ENCODE measurements at places on chromosomes 4 and X. TPM values are rescaled to one million over a fixed set of nuclear protein-coding genes. Genes with fewer than 3 reads are reported as not detected.

DNA sequence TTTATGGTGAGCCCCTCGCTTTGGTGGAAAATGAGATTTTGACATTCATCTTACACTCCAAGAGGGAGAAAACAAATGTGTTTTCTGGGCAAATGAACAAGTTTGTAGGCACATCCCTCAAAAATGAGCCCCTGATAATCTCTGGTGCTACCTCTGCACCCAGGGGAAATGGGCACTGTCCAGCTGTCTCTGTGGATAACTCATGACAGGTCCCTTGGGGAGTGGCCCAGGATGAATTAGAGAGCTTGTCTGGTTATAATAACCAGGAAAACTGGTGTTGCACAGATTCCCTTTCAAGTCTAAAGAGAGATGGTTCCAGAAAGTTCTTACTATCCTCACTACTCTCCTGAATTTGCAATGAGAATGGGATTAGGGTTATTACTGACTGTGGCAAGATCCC is 7.5 kb downstream of the RASL11B start:
- H3K36me3 ChIP-seq, result no peaks in the 10 kb centered on the region
- no peaks in the 10 kb centered on the region for H3K27me3 ChIP-seq
- H3K27ac ChIP-seq, result no peak overlapping the region

DNA sequence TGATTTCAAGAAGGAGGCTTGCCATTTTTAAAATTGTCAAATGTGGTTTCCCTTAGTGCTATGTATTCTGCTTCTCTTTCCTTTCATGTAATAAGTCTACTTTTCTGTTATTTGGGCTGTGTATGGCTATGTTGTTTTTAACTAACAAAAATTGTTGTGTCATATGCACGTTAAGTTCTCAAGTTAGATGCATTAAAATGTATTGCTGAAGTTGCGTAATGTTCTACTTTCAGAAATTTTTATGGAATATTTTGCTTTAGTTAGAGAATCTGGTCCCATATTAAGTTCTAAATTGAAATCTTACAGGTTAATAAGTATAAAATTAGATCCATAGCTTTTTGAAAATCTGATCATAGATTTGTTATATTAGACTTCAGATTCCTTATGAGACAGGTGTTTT is 133.2 kb downstream of the TLL1 start:
- no peaks in the 10 kb centered on the region for H3K36me3 ChIP-seq
- H3K27ac ChIP-seq, result no peak overlapping the region
- H3K4me1 ChIP-seq, result no peaks in the 10 kb centered on the region

- H3K4me3 ChIP-seq, result no peak overlapping the region
- no peaks in the 10 kb centered on the region for H3K36me3 ChIP-seq
- no peak for DNase-seq
- no peak overlapping the region for H3K27ac ChIP-seq
- H3K4me1 ChIP-seq, result peaks cover 14% of the 10 kb centered on the region
- no peaks in the 10 kb centered on the region for H3K27me3 ChIP-seq
These were observed 73.7 kb upstream of the STIM2 start for GRCh38 chr4:26786916-26787315.

The ARL9 gene
- total RNA-seq, result 1.2 TPM

The HMX1 gene
- total RNA-seq, result not detected

DNA sequence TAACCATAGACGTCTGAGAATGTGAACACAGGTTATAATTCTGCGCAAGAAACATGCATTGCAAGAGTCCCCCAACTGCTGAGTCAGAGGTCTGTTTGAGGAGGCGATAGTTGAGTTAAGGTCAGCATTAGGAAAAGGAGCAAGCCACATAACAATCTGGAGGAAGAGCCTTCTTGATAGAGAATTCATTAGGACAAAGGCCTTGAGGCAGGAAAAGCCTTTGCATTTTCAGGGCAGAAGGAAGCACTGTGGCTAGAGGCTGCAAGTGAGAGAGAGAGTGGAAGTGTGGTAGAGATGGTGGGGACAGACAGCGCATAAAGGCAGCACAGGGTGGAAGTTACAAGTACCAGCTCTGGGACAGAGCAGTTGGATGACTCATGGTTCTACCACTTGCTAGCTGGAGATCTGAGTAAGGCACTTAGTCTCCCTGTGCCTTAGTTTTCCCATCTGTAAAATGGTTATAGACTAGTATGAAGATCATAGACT is 125.8 kb upstream of the LNX1 start:
- no peak overlapping the region for H3K27ac ChIP-seq
- peaks cover 11% of the 10 kb centered on the region for H3K4me1 ChIP-seq
- H3K36me3 ChIP-seq, result no peaks in the 10 kb centered on the region
- no peak overlapping the region for H3K4me3 ChIP-seq
- DNase-seq, result peak; percentile 40

DNA sequence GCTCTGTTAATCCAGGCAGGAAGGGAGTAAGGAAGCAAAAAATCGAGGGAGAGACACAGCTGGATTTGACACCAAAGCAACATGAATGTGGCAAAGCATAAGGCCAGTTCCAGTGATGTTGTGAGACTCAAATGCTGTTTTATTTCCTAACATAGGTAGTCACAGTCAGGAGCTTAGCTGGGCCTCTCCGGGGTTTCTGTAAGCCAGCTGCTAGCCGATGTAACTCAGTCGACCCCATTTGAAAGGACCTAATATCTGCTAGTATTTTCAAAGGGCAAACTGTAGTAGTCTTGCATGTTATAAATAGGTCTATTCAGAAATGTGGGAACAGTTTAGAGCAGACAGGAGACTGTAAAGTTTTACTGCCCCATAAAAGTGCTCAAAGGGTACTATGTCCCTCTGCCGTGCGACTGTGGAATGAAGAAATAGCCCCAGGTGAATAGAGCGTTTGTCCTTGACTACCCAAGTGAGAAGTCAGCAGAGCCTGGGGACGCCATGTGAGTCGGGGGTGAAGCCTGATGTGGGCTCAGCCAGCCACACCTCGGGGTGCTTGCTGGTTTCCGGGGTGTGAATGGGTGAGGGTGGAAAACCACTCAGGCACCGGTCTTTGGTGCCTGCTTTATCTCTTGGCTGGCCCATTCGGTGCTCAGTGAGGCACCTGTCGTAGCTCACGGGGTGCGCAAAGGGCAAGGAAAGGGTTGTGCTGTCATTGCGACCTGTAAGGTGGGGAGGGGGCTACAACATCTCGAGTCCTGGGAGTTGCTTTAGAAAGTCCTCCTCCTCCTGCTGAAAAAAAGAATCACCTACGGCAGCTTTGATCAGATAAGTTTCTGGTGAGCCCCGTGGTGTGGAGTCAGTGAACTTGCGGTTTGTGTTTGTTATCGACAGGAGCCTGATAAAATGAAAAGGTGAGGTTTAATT is 745 bp downstream of the TRIM2 start:
- H3K27me3 ChIP-seq, result no peaks in the 10 kb centered on the region
- peaks cover 21% of the 10 kb centered on the region for H3K4me1 ChIP-seq
- peak overlapping the region; percentile 24 for H3K4me3 ChIP-seq
- no peaks in the 10 kb centered on the region for H3K36me3 ChIP-seq
- no peak for DNase-seq

DNA sequence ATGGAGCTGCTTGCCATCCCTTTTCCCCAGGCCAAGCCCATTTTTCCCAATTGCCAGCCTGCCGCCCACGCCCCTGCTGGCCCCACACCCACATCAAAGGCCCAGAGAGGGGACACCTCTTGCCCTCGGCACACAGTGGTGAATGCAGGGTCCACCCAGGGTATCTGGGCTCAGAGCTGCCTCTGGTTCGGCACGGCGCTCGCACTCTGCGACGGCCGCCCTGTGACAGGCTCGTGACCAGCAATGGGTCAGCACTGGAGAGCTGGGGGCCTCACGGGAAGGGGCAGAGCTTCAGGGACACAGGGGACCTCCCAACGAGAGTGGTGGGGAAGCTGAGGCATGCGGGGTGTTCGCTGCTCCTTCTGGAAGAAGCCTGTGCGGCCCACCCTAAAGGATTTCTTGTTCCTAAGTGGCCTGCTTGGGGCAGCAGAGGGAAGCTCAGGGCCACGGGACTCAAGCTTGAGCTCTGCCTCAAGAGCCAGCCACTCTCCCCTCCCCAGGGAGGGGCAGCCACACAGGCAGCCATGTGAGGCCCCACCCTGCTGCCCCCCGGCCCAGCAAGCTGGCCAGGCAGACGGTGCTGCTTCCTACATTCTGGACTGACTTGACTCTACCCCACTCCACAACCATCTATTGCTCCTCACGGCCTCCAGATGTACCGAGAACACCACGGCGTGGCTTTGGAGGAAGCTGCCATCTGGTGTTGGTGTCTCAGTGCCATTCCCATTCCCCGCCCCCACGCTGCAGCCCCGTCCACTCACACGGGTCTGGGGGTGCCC is 73.7 kb downstream of the ABLIM2 start:
- no peak overlapping the region for H3K27ac ChIP-seq
- H3K27me3 ChIP-seq, result peaks cover 21% of the 10 kb centered on the region
- H3K4me1 ChIP-seq, result no peaks in the 10 kb centered on the region
- DNase-seq, result no peak
- H3K36me3 ChIP-seq, result no peaks in the 10 kb centered on the region

DNA sequence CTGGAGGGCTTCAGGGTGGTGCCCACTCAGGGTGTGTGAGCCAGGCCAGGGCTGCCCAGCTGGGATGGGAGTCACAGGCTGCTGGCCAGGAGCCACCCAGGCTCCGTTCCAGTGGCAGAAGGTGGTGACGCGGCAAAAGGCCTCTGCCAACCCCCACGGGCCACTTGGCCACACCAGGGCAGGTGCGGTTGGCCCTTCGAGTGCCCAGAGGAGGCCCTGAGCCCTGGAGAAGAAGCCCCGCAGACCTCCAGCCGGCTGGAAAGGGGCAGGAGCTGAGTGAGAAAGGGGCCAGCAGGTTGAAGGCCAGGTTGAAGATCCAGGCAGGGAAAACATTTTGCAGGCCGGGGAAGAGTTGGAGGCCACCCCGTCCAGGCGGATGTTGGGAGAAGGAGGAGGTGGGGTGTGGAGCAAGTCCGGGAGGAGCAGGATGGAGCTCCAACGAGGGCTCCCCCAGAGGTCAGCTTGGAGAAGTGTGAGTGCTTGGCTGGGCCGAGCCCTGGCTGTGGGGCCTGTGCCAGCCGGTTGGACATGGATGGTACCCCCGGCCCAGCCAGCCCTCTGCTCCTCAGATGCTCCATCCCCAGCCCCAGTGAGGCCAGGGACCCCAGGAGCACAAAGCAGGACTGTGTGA is 2.8 kb upstream of the CPLX1 start:
- no peak for DNase-seq
- H3K36me3 ChIP-seq, result no peaks in the 10 kb centered on the region
- no peak overlapping the region for H3K4me3 ChIP-seq
- H3K4me1 ChIP-seq, result no peaks in the 10 kb centered on the region

DNA sequence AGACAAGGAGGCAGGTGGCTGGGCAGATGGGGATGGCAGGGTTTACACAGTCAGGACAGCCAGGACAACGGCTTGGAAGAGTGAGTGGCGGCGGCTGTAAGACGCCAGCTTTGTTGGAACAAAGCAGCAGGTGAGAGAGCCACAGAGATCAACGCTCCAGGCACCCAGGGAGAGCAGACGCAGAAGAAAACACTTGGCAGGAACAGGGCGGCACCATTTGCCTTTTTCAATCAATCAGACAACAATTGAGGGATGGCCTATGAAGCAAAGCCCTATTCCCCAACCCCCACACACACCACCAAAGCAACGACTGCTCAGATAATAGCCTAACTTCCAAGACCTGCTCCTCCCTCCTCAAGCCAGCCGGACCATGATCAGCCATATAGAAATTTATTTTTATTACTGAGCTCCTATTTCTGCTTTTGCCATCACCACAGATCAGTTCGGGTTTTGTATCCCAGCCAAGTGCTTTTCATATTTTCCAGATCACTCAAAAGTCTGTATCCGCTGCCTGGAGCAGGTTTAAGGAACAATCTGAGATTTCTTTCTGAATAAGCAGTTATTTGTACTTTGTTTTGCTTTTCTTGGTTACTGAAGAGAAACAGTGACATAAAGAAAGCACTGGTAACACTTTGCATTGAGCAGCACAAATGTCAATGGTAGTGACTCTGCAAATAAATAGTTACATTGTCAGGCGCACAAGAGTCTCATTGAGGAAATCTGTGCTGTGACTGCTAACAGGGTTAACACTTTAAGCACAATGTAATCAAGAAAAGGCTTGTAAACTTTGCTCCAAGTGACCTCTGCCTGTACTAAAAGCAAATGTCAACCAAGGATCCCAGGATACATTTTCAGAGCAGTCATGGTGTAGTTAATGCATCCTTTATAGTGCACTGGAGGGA is 81.8 kb upstream of the RBPJ start:
- peaks cover 12% of the 10 kb centered on the region for H3K4me1 ChIP-seq
- DNase-seq, result peak; percentile 59
- no peaks in the 10 kb centered on the region for H3K36me3 ChIP-seq
- H3K4me3 ChIP-seq, result peak overlapping the region; percentile 9
- no peak overlapping the region for H3K27ac ChIP-seq

DNA sequence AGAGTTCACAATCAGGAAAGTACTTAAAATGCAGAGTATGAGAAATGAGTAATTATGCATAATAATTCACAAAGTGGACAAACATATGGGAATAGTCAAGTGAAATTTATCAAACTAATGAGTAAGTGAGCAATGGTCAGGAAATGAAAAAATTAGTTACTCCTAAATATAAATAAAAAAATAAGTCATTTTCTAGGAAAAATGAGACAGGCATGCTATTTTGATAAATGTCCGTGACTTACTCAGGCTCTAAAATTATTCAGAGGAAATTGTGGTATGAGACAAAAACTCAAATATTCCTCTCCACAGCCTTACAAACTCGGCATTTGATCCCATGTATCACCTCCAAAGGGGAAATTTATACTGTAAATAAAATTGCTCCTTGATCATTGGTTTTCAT is 181.2 kb downstream of the COX18 start:
- H3K36me3 ChIP-seq, result no peaks in the 10 kb centered on the region
- H3K27ac ChIP-seq, result no peak overlapping the region
- H3K27me3 ChIP-seq, result no peaks in the 10 kb centered on the region
- peak; percentile 60 for DNase-seq

The SH3BGRL gene
- 132 TPM for total RNA-seq

DNA sequence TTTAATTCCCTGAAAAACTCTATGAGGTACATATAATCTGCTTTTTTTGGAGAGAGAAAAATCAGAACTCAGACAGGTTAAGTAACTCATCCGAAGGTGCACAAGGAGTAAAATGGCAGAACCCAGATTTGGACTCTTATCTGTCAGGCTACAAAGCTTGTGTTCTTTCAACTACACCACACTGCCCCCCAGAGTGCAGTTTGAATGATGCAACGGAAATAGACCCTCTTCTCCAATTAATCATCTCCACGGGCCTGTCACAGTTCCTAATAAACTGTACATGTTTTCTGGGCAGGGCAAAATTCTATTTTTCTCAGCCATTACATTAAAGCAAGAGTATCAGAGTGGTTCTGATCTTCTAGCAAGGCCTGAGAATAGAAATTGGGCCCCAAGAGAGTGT is 35.3 kb upstream of the DCX start:
- no peaks in the 10 kb centered on the region for H3K27me3 ChIP-seq
- no peak overlapping the region for H3K27ac ChIP-seq
- H3K36me3 ChIP-seq, result no peaks in the 10 kb centered on the region
- no peak overlapping the region for H3K4me3 ChIP-seq
- DNase-seq, result peak; percentile 1
